ENCODE measurements at places on chromosomes 7 and 10.

DNA sequence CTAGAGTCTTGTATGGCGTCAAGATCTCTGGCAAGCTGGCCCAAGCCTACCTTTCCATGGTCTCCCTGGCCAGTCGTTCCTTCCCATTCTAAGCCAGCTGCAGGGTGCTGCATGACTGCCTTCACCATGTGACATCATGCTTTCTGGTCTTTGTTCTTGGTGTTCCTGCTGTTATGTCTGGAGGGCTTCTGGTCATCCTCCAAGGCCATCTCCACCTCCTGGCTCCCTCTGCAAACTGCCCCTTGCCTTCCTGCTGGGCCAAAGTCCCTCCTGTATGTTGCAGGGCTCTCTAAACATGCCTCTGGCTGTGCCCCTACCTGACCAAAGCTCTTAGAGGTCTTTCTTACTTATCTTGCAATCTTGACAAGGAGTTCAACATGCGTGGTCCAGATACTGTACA lies 44.4 kb upstream of the SHH start:
- no peak for DNase-seq

- DNase-seq: no peak
Observed at GRCh38 chr10:22325272-22326144, 4.6 kb downstream of the BMI1 start.

DNA sequence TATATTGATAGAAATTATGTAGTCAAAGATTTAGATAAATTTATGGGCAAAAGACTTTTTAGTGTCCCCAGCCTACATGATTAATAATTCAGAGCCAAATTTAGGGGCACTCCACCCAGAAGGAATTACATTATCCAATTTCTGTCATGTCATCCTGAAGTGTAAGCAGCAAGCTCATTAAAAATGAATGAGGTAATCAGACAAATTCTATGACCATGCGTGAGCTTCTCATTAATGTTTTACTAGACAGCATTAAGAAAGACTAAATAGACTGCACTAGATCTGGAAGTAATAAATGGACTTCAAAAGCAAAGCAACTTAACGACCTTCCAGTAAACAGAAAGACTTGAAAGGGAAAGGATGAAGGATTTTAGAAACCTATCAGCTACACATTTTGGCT lies 22.7 kb upstream of the TRUB1 start:
- DNase-seq: no peak

GRCh38 chr7:53690411-53690810 lies 655.0 kb downstream of the POM121L12 start:
- no peak for DNase-seq

DNA sequence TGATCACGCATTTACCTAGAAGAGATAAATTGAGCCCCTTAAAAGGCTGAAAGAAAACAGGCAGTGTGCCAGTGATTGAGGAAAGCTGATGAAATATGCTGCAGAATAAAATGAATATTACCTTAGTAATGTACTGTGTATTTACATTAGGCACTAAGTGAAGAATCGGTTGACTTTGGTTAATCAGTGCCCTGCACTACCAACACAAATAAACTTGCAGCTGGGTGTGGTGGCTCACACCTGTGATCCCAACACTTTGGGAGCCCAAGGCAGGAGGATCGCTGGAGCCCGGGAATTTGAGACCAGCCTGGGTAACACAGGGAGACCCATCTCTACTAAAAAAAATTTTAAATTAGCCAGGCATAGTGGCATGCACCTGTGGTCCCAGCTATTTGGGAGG lies 148.3 kb upstream of the TCF7L2 start:
- no peak for DNase-seq

- DNase-seq: no peak
Observed at GRCh38 chr7:33066771-33067170, 4.2 kb upstream of the NT5C3A start.

DNA sequence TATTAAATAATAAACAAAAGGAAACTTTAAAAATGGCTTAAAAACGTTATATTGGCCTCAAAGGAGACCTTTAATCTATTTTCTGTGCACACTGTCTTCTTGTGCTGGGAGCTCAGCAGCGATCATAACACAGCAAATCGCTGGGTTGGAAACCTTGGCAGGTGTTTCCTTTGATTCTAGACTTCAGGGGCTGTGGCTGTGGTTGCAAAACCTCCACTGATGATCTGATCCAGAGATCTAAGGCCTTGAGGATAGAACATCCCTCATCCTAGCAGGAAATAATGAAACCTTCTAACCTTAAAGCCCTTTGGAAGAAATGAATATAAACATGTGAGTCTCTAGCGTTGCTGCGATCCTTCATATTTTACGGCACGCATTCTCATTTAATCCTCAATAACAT lies 29.8 kb downstream of the CDHR3 start:
- DNase-seq: no peak

All from stimulated activated CD8-positive, alpha-beta memory T cell treated with anti-CD3 and anti-CD28 coated beads, Interleukin-2, amount 100 ng/mL, for 48 hours (primary cell).